ENCODE measurements at places on chromosomes 6 and 20. TPM values are rescaled to one million over a fixed set of nuclear protein-coding genes. Genes with fewer than 3 reads are reported as not detected.

SEMG1 gene
- total RNA-seq = not detected

BANF2 gene
- not detected for total RNA-seq

BTNL2 gene
- total RNA-seq = not detected

FERMT1 gene
- total RNA-seq = 2.0 TPM

RIPPLY2 gene
- not detected for total RNA-seq

FLRT3 gene
- 3.5 TPM for total RNA-seq

SMLR1 gene
- 46.4 TPM for total RNA-seq

SCRT2 gene
- not detected for total RNA-seq
